ENCODE measurements at places on chromosomes 1 and 21.

- no peak for DNase-seq
Measured at GRCh38 chr1:54120698-54121481, 31.9 kb downstream of the CDCP2 start.

DNA sequence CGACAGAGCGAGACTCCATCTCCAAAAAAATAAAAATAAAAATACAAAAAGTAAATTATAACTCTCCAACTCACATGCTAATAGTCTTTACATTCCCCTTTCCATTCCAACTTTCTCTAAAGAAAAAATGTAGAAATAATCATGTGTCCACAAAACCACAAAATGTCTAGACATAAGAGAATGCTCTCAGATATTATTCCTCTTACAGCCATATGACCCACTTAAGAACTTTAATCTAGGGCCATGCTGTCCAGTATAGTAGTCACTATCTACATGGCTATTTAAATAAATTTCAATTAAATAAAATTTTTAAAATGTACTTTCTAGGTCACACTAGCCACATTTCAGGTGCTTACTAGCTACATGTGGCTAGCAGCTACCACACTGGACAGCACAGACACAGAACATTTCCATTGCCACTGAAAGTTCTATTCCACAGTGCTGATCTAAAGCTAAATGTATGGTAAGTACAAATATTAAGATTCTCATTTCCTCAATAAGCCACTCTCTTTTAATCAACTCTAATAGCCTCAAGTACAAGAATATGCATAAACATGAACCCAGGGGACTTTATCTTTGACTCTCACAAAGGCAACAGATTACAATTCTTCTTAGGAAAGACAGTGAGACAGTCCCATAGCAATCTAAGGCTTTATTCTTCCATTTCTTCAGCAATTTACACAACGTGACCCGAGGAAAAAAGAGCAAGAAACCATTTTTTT, 138.6 kb downstream of the RERE start:
- no peak for DNase-seq

DNA sequence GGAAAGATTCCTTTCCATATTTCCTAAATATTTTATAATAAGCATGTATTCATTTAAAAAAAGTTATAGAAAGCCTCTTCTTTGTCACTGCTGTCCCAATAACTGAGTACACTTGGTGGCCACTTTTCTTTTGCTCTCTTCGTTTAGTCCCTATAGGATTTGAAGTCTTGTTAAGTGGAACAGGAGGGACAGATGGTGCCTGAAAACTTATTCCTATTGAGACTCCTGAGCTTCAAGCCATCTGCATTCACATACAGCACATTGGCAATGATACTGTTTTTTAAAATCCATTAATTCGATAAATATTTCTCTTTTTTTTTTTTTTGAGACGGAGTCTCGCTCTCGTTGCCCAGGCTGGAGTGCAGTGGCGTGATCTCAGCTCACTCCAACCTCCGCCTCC, 2.0 kb upstream of the ZBTB40 start:
- DNase-seq, result no peak

DNA sequence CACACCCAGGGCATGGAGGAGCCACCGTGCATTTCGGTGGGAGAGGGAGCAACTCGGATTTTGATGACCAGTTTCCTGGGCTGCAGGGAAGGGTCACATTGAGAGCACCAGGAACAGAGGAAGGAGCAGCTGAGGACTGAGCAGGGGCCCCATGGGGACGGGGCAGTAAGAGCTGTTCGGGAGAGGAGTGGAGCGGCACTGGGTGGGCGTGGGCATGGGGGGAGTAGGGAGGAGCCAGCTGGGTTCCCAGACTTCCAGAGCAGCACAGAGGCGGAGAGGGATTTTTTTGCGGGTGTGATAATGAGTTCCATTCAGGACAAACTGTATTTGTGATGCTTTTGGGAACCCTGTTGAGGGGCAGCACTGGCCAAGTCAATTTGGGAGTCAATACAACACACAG, 17.4 kb upstream of the GPR153 start:
- DNase-seq, result no peak

DNA sequence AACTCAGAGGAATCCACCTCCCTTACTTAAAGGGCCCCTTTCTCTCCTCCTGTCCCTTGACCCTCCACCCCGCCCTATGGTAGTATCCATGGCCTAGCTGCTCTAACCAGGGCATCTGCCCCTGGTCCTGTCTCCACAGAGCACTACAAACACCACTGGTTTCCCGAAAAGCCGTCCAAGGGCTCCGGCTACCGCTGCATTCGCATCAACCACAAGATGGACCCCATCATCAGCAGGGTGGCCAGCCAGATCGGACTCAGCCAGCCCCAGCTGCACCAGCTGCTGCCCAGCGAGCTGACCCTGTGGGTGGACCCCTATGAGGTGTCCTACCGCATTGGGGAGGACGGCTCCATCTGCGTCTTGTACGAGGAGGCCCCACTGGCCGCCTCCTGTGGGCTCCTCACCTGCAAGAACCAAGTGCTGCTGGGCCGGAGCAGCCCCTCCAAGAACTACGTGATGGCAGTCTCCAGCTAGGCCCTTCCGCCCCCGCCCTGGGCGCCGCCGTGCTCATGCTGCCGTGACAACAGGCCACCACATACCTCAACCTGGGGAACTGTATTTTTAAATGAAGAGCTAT, 1.7 kb downstream of the BTG2 start:
- no peak for DNase-seq

DNA sequence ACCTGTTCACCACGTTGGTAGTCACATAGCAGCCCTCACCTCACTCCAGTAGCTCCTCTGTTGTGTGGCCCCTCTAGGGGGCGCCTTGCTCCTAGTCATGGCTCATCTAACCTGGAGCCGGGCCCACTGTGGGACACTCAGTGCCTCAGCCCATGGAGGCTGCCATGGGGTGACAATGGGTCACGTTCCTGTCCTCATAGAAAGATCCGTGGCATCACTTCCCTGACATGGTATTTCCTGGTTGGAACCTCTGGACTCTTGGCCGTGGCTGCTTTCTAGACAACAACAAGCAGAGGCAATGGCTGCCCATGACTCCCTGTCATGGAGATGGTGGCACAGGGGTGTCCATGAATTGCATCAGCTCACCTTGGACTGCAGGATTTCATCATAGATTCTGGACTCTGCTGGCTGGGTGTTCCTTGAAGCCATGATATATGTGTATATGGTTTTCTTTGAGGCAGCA, 27.5 kb upstream of the SLAMF6 start:
- no peak for DNase-seq

DNA sequence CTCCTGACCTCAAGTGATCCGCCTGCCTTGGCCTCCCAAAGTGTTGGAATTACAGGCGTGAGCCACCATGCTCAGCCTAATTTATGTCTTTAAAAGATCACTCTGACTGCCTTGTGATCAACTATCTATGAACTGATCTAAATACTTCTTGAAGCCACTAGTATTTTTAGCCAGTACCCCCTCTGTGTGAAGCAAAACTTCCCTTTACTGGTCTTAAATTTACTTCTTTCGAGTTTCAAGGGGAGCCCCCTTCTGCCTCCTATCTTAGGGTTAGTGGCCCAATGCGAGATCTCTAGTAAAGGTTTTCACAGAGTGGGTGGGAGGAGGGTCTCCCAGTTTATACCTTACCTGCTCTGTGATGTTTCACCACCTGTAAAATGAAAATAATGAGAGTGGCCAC, 66.1 kb upstream of the RPL11 start:
- no peak for DNase-seq

- DNase-seq, result no peak
Measured at GRCh38 chr1:84415396-84415795, 17.1 kb downstream of the DNASE2B start.

DNA sequence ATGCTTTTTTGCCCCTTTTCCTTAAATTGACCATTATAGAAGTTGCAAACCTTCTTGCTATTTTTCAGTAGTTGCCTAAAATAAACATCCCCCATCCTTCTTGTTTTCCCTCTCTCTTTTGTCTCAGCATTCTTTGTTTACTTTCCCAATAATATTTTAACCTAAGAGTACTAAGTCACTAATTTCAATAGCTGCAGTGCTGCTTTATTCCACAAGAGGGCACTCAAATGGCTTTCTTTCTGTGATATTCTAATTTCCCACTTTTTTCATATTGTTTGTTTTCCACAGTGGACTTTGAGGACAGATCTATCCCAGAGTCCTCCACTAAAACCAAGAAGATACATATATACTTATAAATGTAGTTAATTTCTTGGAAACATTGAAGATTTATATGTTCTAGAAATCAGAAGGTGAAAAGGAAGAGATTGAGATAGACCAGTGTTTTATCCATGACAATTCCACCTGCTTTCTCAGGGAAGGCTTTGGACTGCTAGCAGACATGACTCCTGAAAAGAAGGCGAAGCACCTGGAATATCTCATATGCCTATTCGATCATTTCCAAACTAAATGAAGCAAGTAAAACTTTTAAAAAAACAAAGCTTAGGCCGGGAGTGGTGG, 104.8 kb upstream of the GRIK1 start:
- DNase-seq, result peak; percentile 21

All from NCI-H774 (cell line).